CMK (cell line): ENCODE measurements at places on chromosomes 11 and 22.

GRCh38 chr11:108732395-108732794 lies 67.5 kb downstream of the DDX10 start:
- DNase-seq: no peak

DNA sequence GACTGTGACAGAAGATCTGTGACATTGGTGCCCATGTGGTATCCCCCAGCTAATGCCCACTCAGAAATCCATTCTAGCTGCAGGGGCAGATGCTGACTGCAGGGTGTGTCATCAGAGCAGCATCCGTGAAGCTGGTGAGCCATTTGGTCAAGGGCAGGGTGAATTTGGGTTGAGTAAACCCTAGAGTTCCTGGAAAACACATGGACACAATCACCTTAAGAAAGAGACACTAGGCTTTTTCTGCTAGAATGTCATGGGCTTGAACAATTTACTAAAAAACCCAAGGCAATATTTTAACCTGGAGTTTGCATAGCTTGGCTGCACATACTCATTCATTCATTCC lies 100.0 kb downstream of the ADAMTS15 start:
- DNase-seq: no peak

- no peak for DNase-seq
Observed at GRCh38 chr11:63762654-63763495, 5.7 kb downstream of the ZFTA start.

DNA sequence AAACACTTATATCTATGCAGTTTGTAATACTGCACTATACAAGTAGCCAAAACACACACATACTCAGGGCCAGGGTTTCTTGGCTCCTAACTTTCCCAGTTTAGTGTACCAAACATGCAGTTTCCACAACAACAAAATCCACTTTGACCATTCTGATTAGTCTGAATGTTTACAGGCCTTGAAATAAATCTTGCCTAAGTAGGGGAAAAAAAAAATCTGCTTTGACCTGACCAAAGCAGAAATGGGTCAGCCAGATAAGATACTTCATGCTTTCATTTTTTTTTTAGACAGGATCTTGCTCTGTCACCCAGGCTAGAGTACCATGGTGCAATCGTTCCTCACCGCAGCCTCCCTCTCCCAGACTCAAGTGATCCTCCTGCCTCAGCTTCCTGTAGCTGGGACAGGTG lies 10.1 kb downstream of the PRR14L start:
- DNase-seq: no peak

GRCh38 chr11:73201249-73201648 lies 16.8 kb upstream of the P2RY2 start:
- DNase-seq: no peak

- no peak for DNase-seq
Observed at GRCh38 chr11:116590844-116591570, 181.8 kb downstream of the BUD13 start.
